H7 (cell line): ENCODE measurements at places on chromosomes 6 and 20. TPM values are rescaled to one million over a fixed set of nuclear protein-coding genes. Genes with fewer than 3 reads are reported as not detected.
A peak's percentile ranks its signal among the peaks of the same experiment; 100 is the strongest.

DNA sequence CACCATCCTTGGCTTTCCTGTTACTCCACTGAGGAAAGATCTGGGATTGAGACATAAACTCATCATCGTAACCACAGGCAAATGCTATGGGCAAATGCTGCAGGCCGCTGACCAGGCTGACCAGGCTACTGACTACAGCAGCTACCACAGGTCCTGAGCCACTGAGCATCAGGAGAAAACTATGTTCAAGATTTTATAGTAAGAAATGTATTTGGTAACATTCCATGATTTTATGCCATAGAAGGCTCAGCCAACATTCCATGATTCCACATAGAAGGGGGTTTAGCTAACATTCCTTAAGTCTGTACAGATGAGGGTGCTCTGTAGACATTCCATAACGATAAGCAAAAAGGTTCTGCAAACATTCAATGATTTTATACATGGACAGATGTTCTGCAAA lies 16.1 kb upstream of the B4GALT5 start:
- DNase-seq = no peak

DNA sequence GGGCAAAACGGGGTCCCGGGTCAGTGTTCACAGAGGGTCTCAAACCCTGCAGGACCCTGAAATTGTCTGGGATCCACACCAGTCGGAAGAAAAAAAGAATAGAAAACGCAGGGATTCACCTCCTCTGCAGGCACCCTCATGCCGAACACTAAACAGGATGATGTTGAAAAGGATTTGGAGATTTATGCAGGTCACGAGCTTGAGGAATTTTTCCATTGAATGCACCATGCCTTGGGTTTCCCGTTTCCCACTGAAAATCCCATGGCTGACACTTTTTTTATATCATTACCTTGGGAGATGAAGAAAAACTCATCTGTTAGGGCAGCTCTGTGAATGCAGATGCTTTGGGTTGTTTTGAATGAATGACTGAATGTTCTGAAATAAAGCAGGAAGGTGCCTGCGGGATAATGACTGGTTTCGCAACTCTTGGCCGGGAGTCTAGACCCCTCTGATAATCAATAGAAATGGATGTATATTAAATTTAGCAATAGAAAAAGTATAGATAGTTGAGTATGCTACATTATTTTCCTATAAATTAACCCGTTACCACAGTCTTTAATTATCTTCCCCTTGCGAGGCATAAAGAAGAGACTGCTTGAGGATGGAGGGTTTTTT lies 147.5 kb upstream of the AFDN start:
- no peak for DNase-seq

DNA sequence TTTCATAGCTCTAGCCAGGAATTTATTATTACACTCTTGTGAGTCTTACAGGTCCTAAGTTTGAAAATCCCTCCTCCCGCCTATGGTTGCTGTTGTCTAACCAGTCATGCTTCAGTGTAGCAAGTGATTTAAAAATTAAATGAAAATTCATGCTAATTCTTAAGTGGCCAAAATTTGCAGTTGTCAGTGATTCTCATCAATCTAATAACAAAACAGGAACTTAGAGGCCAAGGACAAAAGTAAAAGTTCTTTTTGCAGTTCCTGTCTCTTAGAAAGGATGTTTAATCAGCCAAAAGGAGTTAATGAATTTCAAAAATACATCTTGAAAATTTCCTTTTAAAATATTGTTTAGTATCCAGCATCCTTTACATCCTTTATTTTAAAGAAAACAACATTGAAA lies 36.3 kb downstream of the VTA1 start:
- DNase-seq = no peak

DNA sequence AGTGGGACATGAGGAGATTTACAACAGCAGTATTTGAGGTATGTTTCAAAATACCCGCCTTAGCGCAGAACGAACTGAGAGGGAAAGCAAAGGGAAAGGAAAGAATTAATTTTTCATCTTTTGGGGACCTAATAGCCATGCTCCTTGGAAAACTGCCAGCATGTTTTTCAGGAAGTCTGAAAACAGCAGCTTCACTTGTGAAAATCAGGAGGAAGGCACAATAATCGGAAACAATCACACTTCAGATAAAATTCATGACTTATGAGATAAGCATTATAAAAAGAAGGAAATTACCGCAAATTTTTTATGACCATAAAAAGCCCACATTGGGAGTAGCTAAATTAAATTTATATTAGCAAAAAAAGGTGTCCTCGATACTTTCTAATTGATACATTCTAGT lies 541.1 kb downstream of the HAO1 start:
- DNase-seq = no peak

DNA sequence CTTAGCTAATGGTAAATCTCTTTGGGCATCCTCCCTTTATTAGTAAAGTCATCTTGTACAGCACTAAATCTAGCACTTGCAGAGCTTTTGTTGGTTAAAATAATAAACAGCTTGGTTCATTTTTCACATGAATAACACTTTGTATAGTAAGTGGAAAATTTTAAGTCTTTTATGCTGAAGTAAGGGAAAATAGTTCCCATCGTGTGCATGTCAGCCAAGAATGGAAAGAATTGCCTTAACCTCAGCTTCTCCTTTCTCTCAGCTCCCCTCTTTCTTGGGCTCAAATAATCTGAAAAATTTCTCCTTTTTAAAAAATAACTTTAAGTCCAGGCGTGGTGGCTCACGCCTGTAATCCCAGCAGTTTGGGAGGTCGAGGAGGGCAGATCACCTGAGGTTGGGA lies 16.6 kb downstream of the SNRPC start:
- no peak for DNase-seq

GRCh38 chr6:148874698-148875293 lies 128.0 kb downstream of the UST start:
- no peak for DNase-seq

DNA sequence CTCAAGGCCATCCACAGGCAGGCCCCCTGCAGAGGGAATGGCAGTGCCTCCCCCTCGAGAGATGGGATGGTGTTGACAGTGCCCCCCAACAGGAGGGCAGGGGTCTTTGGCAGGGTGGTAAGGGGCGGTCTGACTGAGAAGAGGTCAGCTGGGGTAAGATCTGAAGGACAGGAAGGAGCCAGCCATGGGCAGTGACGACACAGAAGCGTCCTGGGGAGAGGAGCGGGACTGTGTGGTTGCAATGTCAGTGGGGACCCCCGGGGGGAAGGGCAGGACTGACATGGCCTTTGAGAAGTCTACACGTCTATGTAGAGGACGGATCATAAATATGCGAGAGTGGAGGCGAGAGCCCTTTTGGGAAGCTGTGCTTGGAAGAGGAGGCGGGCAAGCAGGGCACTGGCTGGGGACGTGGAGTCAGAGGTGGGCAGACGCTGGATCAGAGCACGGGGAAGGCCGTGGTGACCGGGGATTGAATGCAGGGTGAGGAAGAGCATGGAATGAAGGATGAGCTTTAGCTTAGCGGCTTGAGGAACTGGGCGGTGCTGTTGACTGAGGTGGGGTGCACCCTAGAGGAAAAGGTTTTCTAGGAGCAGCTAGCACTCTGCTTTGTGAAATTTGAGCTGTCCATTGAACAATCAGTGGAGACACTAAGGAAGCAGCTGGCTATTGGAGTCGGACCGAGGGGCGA lies 82.5 kb upstream of the AGPAT4 start:
- no peak for DNase-seq

- DNase-seq = no peak
Measured at GRCh38 chr6:63773200-63773599, 137.6 kb downstream of the PHF3 start.

GRCh38 chr20:13552061-13552460 lies 86.7 kb downstream of the TASP1 start:
- DNase-seq = no peak

Gene MUCL3
- total RNA-seq = not detected in 2 replicates

Gene B3GALT4
- total RNA-seq = 5.6 and 8.3 TPM in 2 replicates

DNA sequence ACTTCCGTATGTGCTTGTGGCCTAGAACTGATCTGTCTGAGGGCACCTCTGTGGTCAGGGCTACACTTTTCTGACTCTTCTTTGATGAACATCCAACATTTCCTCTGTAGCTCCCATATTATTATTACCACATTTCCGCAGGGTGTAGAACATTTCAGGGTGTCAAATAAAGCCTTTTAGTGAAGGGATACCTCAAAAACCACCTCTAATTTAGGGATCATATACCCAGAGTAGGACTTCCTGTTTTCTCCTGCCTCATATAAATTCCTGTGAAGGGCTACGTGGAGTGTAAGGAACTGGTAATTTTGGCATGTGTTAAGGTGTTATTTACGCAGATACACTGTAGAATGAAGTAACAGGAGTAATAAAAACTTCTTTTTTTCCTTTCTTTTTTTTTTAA lies 5.5 kb upstream of the MUC22 start:
- DNase-seq = no peak

GRCh38 chr6:137661601-137662000 lies 167.4 kb upstream of the OLIG3 start:
- DNase-seq = peak; percentile 43
